PC-9 (cell line): ENCODE measurements at places on chromosomes 13 and 19. TPM values are rescaled to one million over a fixed set of nuclear protein-coding genes. Genes with fewer than 3 reads are reported as not detected.
A peak's percentile ranks its signal among the peaks of the same experiment; 100 is the strongest.

The CYP2A6 gene
- not detected in 2 replicates for total RNA-seq

The KLK13 gene
- total RNA-seq: not detected in 2 replicates

The GIPC1 gene
- 205 and 259 TPM in 2 replicates for total RNA-seq

The SIGLEC11 gene
- total RNA-seq: not detected in 2 replicates

- no peaks in the 10 kb centered on the region for H3K4me1 ChIP-seq
- peak; percentile 42 for DNase-seq
- no peak overlapping the region for H3K27ac ChIP-seq
- no peak overlapping the region for H3K4me3 ChIP-seq
- no peaks in the 10 kb centered on the region for H3K36me3 ChIP-seq
Observed at GRCh38 chr13:114339857-114340534, 25.7 kb downstream of the CHAMP1 start.

DNA sequence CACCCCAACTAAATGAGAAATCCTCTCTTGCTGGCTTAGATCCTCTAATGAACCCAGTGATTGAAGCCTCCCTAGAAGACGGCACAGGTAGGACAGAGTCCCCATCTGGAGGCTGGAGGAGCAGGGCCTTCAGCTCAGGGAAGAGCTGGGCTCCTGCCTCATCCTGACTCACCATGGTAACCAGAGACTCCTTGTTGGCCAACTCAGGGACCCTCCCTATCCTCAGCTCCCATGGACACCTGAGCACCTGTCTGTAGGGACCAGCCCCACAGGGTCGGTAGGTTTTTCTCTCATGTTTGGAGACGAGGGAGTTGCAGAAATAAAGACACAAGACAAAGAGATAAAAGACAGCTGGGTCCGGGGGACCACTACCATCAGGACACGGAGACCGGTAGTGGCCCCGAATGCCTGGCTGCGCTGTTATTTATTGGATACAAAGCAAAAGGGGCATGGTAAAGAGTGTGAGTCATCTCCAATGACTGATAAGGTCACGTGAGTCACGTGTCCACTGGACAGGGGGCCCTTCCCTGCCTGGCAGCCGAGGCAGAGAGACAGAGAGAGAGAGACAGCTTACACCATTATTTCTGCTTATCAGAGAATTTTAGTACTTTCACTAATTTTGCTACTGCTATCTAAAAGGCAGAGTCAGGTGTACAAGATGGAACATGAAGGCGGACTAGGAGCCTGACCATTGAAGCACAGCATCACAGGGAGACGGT, 26.6 kb downstream of the SIGLEC7 start:
- H3K4me3 ChIP-seq: no peak overlapping the region
- H3K4me1 ChIP-seq: no peaks in the 10 kb centered on the region
- no peak overlapping the region for H3K27ac ChIP-seq
- H3K27me3 ChIP-seq: peaks cover 81% of the 10 kb centered on the region
- DNase-seq: no peak

DNA sequence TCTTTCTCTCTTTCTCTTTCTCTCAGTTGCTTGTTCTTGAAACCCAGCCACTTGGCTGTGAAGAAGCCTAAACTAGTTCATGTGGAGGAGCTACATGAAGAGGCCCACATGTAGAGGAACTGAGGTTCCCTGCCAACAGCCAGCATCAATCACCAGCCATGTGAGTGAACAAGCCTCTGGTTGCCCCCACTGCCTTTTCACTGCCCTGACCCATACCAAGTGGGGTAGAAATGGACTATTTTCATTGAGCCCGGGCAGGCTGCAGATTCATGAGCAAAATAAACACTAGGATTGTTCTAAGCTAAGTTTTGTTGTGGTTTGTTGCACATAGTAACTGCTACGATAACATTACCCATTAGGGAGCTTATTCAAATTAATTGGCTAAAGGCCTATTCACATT, 78.7 kb upstream of the FAM216B start:
- no peaks in the 10 kb centered on the region for H3K4me1 ChIP-seq
- no peaks in the 10 kb centered on the region for H3K27me3 ChIP-seq
- H3K27ac ChIP-seq: no peak overlapping the region
- no peak for DNase-seq
- H3K36me3 ChIP-seq: no peaks in the 10 kb centered on the region
- no peak overlapping the region for H3K4me3 ChIP-seq
